ENCODE measurements at places on chromosomes 6 and 20. TPM values are rescaled to one million over a fixed set of nuclear protein-coding genes. Genes with fewer than 3 reads are reported as not detected.

DNA sequence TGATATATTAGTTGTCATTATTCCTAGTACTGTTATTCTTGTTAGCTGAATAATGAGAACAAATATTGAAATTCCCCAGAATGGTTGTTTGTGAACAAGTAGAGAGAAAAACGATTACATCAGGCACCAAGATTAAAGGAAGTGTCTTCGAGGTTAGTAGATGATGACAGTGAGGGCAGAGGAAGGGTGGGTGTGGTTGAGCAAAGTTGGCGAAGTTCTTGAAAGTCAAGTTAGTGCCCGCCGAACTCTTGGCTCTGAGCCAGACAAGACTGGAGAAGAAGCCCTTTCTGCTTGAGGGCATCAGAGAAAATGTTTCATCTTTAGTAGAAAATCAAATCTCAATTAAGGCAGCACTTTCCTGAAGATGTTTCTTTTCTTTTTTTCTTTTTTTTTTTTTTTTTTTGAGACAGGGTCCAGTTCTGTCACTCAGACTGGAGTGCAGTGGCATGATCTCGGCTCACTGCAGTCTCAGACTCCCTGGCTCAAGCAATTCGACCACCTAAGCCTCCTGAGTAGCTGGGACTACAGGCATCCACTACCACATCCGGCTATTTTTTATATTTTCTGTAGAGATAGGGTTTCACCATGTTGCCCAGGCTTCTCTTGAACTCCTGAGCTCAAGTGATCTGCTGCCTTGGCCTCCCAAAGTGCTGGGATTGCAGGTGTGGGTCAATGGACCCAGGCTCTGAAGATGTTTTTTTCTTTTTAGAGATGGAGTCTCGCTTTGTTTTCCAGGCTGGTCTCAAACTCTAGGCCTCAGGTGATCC is 77.1 kb downstream of the SGK1 start:
- DNase-seq = no peak

GRCh38 chr6:30207619-30208295 is 5.4 kb downstream of the TRIM26 start:
- no peak for DNase-seq

GRCh38 chr20:20224806-20225205 is 143.1 kb upstream of the INSM1 start:
- no peak for DNase-seq

GRCh38 chr6:150310539-150310938 is 58.3 kb upstream of the IYD start:
- DNase-seq = no peak

DNA sequence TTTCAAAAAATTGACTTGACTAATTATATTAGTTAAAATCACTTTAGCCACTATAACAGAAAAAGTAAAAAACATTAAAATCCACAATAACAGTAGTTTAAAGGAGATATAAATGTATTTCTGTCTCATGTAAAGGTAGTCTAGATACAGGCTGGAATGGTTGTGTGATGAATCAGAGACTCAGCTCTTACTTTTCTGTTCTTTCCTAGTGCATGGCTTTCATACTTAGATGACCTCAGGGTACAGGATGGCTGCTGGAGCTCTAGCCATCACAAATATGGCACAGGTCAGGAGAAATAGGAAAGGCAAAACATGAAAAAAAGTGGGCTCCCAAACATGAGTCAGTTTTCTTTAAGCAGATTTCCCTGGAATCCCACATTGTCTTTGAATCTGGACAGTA is 157.7 kb upstream of the FLRT3 start:
- DNase-seq = no peak

DNA sequence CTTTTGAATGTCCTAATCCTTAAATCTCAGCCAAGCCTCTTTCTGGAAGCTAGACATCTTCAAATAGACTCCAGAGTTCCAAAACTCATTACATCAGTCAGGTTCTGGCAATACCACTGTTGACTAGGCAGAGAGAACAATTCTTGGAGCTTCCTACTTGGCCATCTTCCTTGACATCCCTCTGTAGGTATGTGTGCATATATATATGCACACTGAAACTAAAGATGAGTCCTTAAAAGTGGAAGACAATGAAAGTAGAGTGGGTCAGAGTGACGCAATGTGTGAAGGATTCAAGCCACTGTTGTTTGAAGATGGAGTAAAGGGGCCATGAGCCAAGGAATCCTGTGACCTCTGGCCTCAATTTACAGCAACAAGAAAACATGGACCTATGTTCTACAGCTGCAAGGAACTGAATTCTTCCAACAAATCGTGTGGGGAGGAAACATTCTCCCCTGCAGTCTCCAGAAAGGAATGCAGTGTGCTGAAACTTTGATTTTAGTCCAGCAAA is 18.7 kb upstream of the DUSP22 start:
- no peak for DNase-seq

DNA sequence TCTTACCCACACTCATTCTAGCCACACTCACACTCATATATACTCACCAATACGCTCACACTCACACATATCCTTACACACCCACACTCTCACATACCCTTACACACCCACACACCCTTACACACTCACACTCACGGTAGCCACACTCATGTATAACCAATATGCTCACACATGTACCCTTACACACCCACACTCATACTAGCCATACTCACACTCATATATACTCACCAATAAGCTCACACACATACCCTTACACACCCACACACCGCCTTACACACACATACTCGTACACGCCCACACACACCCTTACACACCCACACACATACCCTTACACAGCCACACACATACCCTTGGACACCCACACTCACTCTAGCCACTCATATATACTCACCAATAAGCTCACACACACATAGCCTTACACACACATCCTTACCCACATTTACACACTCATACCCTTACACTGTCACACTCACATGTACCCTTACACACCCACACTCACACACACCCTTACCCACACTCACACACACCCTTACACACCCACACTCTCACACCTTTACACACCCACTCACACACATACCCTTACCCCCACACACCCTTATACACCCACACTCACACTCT is 192.5 kb upstream of the SNX9 start:
- DNase-seq = no peak

GRCh38 chr20:49276961-49277785 is 684 bp downstream of the ZNFX1 start:
- peak; percentile 33 for DNase-seq

DNA sequence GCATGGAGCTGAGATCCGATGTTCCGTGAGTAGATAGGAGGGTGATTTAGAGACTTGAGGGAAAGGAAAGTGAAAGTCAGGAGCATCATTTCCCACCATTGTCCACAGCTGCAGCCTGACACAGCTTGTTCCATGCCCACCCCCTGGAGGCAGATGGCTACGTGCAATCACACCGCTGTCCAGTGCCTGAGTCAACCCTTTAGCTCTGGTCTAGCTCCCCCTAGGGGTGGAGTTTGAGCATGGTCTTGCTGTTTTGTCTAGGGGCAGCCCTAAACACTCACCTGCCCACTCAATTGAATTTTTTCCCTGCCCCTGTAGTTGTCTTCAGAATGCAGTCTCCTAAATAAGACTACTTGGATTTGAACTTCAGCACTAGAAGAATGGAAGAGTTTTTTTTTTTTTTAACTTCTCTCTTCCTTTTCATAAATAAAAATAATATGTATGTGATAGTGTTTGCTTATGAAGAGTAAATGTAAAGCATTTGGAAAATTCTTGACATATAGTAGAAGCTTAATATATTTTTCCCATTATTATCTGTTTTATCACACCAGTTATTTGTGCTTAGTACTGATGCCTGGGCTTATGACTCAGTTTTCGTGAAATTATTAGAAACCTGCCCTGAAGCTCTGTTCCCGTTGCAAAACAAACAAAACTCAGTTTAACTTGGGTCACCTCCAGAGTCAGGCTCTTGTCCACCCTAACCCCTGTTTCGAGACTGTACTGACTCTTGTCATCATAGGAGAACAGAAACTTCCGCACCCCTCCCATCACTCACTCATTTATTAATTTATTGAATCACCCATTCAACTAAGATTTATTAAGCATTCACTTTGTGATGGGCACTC is 814.8 kb downstream of the MAFB start:
- DNase-seq = peak; percentile 89

DNA sequence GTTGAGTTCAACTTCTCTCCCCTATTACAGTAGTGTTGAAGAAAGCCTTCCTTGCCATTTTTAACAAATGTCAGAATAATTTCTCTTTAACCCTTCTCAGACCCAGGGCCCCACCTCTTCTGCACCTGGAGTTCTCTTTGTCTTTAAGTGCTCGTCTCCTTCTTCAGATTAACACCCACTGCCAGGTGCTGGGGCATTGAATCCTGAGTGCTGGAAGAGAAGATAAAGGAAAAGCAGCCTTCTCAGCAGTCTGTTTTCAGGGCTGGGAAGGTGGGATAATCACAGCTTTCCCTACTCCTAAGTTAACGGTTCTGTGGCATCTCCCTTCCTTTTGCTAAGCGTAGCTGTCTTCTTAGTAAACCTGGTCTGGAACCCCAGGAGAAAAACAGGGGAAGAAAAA is 114.6 kb upstream of the TAB2 start:
- no peak for DNase-seq

HLA-DOA gene
- polyA plus RNA-seq = 0.83 TPM

RGS17 gene
- polyA plus RNA-seq = 0.27 TPM

Measured in hepatocyte (in vitro differentiated cells).